KBM-7 (cell line): ENCODE measurements at places on chromosomes 1 and 21.

- DNase-seq = no peak
Observed at GRCh38 chr1:92494485-92495141, 7.9 kb upstream of the GFI1 start.

DNA sequence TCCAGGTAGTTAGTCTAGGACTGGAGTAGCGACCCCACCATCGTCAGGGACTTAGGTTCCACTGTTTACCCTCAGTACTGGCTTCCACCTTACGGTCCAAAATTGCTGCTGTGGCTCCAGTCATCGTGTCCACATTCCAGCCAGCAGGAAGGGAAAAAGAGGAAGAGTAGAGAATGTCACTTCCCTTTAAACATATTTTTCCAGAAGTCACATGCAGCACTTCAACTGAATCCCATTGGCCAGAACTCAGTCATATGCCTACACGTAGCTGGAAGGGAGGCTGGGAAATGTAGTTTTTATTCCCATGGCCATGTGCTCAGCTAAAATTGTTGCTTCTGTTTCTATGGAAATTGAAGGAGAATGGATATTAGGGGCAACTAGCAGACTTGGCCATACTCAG lies 84.1 kb upstream of the SELENON start:
- DNase-seq = peak; percentile 45

- peak; percentile 61 for DNase-seq
Observed at GRCh38 chr1:28518745-28519341, 13.0 kb downstream of the RCC1 start.

DNA sequence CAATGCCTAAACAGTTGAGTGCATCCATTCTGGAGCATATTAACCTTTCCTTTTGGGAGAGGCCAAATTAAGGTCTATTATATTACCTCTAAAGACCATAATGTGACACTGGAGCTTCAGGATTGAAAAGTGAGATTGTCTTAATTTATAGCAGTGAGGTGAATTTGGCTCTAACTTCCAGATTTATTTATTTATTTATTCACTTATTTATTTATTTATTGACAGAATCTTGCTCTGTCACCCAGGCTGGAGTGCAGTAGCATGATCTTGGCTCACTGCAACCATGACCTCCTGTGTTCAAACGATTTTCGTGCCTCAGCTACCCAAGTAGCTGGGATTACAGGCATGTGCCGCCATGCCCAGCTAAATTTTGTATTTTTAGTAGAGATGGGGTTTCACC lies 19.1 kb downstream of the ZCCHC17 start:
- no peak for DNase-seq

DNA sequence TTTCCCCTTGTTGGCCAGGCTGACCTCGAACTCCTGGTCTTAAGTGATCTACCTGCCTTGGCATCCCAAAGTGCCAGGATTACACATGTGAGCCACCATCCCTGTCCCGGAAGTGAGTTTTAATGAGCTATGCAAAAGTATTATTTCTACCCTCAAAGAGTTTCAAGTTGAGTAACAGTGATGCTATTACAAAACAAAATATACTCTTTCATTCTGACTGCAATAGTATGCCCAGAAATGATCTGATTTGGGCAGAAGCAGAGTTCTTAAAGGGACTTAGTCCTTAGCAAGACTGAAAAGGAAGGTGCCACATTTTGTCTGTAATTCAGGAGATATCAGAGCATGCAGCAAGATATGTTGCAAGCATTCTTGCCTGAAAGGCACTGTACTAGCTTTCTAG lies 375.4 kb downstream of the NUF2 start:
- DNase-seq = no peak

GRCh38 chr1:200323856-200324400 lies 85.9 kb downstream of the ZNF281 start:
- DNase-seq = no peak

- DNase-seq = no peak
Observed at GRCh38 chr1:46394872-46395465, 852 bp downstream of the FAAH start.

DNA sequence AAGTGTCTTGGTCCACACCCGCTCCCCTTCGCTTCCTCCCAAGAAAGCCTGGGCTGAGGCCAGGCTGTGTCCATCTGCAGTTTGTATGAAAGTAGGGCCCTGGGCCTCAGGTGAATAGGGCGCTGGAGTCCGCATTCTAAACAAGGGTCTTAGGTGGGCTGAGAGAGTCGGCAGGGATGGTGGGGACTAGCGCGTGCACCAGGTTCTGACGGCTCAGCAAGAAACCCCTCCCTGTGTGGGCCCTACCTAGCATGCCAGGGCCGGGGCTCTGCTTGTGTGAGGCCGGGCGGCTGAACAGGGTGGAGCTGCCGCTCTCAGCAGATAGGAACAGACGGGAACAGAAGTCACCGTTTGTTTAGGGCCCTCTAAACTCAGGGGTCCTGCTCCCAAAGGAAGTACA lies 1.7 kb downstream of the ACTRT2 start:
- no peak for DNase-seq
